ENCODE measurements at places on chromosomes 5 and 9.

DNA sequence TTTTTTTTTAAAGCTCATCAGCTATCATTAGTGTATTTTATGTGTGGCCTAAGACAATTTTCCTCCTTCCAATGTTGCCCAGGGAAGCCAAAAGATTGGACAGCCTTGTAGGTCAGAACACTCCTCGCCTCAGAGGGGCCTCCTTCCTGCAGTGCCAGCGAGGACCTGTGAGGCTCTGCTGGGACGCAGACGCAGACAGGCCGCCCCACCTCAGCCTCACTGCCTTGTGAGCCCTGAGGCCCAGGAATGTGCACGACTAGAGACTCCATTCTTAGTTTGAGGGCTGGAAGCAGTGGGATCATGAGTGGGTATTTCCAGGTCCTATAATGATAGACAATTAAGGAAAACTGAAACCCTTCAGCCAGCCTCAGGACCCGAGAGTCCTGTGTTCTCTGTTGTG lies 85.4 kb downstream of the PJA2 start:
- no peak for DNase-seq

- no peak for DNase-seq
Measured at GRCh38 chr5:2459251-2459650, 292.2 kb downstream of the IRX2 start.

DNA sequence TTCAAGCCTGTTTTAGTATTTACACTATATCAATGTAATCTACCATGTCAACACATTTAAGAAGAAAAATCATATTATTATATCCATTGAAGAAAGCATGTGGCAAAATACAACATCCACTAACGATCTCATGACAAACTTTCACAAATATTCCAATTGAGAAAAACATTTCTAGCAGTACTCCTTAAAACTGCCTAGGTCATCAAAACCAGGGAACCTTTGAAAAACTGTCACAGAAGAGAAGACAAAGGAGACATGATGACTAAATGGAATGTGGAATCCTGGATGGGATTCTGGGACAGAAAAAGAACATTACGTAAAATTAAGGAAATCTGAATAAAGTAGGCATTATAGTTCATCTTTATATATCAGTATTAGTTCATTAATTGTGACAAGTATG lies 1091.3 kb upstream of the CDH6 start:
- DNase-seq = no peak

GRCh38 chr9:131658377-131659129 lies 81.3 kb downstream of the RAPGEF1 start:
- DNase-seq = no peak

DNA sequence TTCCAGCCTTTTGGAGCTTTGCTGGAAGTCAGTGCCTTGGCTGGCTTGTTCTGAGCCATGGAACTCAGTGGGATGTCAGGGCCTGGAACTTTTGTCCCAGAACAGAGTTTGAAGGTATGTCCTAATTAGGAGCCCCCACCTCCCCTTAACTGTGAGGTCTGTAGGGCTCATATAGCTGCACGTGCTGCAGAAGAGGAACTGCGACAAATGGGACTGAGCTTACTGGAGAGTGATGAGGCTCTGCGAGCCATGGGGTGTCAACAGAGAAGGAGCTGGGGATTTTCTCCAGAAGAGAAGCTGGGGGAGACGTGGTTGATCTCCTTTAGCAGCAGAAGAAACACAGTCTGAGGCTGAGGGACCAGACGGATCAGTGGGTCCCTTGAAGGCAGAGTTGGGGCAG lies 10.9 kb downstream of the TMEM8B start:
- no peak for DNase-seq
